T-helper 1 cell (primary cell): ENCODE measurements at places on chromosomes 6 and 20.

DNA sequence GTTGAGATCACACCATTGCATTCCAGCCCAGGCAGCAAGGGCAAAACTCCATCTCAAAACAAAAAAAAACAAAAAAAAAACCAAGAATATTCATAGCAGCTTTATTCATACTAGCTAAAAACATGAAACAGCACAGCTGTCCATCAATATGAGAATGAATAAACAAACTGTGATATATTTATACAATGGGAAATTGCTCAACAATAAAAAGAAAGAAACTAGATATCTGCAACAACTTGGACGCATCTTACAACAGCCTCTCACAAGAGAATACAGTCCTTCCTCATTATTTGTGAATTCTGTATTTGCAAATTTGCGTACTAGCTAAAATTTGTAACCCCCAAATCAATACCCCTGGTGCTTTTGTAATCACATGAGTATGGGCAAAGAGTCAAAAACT is 28.2 kb upstream of the SPAG4 start:
- no peak for DNase-seq

- no peak for DNase-seq
Measured at GRCh38 chr20:3930265-3931206, 41.3 kb downstream of the PANK2 start.

DNA sequence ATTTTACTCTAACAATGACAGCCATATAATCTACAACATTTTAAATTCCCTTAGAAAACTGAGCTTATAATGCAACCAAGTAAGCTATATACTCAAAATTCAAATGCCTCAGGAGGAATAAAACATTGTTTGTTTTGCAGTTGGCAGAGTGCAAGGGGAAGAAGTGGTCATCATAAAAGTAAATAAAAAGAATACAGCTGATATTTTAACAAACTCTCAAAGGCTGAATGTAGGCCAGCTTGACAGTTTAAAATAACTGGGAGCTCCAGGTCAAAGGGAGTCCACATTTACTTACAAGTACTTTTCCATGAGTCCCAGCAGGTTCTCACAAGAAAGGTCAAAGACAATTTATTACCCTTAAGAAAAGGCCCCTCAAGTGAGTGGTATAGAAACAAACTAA is 589.8 kb downstream of the BCKDHB start:
- DNase-seq, result no peak

DNA sequence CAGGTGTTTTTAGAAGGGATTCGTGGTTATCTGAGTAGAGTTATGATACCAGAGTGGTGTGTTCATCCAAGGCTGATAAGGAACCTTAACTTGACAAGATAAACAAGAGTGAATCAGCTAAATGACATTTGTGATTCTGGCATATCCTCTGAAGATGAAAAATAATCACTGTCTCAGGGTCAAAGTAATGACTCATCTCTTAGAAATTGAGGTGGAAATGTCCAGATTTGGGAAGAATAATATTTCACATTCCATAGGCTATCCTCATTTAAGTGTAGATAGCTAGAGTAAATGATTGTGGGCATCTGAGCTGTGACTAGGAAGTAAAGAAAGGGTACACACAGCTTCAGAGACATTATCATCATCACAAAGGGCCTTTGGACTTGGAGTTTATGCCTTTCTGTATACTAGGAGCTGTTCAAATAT is 255.7 kb downstream of the GJA1 start:
- no peak for DNase-seq

DNA sequence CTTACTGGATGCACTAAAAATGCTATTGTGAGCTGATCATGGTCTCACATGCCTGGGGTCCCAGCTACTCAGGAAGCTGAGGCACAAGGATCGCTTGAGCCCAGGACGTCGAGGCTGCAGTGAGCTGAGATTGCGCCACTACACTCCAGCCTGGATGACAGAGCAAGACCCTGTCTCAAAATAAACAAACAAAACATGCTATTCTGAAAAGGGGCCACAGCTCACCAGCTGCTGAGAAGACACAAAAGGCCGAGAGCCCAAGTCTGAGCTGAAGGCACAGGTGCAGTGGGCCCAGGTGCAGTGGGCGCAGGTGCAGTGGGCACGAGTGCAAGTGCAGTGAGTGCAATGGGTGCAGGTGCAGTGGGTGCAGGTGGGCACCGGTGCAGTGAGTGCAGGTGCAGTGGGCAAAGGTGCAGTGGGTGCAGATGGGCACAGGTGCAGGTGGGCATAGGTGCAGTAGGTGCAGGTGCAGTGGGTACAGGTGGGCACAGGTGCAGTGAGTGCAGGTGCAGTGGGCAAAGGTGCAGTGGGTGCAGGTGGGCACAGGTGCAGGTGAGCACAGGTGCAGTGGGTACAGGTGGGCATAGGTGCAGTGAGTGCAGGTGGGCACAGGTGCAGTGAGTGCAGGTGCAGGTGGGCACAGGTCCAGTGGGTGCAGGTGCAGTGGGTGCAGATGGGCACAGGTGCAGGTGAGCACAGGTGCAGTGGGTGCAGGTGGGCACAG is 16.0 kb downstream of the ZBTB46 start:
- no peak for DNase-seq

GRCh38 chr20:33069673-33070072 is 9.8 kb upstream of the BPIFB4 start:
- no peak for DNase-seq

GRCh38 chr20:34375977-34376430 is 12.9 kb downstream of the ITCH start:
- no peak for DNase-seq

DNA sequence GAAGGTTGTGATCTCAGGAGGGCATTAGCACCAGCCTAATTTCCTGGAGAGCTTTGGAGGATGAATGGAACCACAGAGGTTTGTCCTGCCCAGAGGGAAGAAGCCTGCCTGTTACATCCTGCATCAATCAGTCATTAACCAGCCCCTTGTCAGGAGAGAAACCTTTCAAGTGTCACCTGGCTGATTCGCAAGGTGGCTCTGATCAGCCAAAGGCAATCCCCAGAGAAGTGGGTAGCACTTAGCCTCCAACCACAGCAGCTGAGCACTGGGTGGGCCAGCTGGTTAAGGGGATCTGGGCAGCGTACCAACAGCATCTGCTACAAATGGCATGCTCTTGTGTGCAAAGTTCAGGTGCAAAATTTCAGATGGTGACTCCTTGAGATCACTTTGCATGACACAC is 26.9 kb downstream of the ANKEF1 start:
- no peak for DNase-seq

- no peak for DNase-seq
Measured at GRCh38 chr6:143139239-143139784, 78.6 kb downstream of the AIG1 start.
